ENCODE measurements at places on chromosomes 2 and 18. TPM values are rescaled to one million over a fixed set of nuclear protein-coding genes. Genes with fewer than 3 reads are reported as not detected.

- peak; percentile 42 for DNase-seq
Measured at GRCh38 chr2:120826716-120827410, 91.2 kb downstream of the GLI2 start.

The L3MBTL4 gene
- total RNA-seq = 8.7 TPM

The RAB10 gene
- 104 TPM for total RNA-seq

DNA sequence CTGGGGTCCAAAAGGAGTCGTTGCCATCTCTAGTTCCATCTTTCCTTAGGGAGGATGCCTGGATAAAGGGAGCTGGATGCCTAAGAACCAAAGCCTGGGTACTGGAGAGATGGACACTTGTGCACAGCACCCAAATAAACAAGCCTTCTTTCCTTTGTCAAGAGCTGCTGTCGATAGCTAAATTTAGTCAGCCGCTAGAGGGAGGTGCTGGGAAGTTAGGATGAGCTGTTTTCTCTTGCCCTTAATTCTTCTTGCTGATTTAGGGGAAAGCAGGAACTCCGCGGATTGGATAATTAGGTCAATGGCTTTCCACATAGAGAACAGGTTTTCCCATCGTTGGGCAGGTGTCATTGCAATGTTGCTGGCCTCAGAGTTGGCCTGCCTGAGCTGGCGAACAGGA lies 30.9 kb upstream of the SERPINB12 start:
- no peak for DNase-seq

DNA sequence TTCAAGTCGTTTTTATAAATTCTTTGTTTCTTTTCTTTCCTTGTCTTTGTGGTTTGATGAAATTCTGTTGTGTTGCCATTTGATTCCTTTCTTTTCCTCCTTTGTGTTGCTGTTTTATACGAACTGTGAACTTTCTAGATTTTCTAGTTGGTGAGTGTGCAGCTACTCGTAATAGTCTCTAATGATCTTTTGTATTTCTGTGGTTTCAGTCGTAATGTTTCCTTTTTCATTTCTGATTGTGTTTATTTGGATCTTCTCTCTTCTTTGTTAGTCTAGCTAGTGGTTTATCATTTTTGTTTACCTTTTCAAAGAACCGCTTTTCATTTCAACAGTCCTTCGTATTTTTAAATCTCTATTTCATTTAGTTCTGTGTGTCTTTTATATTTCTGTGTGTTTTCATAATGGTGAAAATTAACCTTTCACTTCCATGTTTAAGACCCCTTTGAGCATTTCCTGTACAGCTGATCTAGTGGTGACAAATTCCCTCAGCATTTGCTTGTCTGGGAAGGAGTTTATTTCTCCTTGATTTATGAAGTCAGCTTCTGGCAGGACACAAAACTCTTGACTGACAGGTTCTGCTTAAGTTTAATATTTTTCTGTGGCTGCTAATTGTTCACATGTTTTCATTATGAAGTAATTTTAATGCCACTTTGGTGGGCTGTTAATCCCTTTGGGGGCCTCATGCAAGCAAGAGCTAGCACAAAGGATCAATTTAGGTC lies 16.2 kb upstream of the MALT1 start:
- DNase-seq = no peak

- DNase-seq = no peak
Measured at GRCh38 chr18:11544060-11544633, 65.2 kb upstream of the SLC35G4 start.

Measured in sciatic nerve (tissue), 2 donors.